ENCODE measurements at places on chromosomes 16 and 17.

- no peak for DNase-seq
These were observed 2.8 kb downstream of the USP22 start for GRCh38 chr17:21039839-21040575.

GRCh38 chr17:4870855-4871254, 28.5 kb upstream of the C17orf107 start:
- no peak for DNase-seq

GRCh38 chr17:48453447-48453846, 23.4 kb upstream of the SKAP1 start:
- no peak for DNase-seq

GRCh38 chr17:81959362-81960129, 1.4 kb downstream of the NOTUM start:
- DNase-seq: no peak

DNA sequence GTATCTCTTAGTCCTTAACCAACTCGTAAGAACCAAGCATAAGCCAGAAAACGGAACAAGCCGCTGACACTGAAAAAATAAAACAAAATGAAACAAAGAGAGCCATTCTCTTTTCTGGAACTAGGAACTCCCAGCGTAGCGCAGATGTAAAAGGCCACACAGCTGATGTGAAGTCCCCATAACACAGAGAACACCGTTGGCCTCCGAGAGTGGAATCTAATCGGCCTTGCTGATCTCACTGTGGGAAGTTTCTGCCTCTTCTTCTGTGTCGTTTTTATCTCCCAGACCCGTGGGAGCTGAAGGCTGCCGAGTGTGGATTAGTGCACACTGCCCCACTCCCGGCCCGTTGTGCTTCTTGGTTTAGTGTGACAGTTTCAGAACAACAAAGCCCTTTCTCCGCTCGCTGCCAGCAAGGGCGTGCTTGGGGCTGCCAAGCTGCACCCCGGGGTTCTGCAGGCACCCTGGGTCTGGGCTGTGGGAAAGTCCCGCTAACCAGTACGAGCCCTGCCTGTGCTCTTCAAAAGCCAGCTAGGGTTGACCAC, 21.7 kb downstream of the TTYH2 start:
- no peak for DNase-seq

- no peak for DNase-seq
These were observed 54.1 kb downstream of the HLF start for GRCh38 chr17:55318715-55319487.

- DNase-seq: no peak
These were observed 39.1 kb downstream of the NDEL1 start for GRCh38 chr17:8474826-8475225.

GRCh38 chr16:28202147-28202746, 9.5 kb downstream of the XPO6 start:
- DNase-seq: no peak

DNA sequence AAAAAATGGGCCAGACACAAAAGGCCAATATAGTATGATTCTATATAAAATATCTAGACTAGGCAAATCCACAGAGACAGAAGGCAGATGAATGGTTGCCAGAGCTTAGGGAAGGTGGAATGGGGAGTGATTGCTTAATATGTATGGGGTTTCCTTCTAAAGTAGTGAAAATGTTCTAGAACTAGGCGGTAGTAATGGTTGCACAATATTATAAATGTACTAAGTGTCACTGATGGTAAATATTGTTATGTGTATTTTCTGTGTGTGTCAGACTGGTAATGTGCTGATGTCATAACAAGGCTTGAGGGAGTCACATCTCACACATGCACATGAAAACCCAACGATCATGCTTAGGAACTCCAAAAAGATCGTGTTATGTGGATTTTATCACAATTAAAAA, 106.9 kb upstream of the SIAH1 start:
- DNase-seq: no peak

DNA sequence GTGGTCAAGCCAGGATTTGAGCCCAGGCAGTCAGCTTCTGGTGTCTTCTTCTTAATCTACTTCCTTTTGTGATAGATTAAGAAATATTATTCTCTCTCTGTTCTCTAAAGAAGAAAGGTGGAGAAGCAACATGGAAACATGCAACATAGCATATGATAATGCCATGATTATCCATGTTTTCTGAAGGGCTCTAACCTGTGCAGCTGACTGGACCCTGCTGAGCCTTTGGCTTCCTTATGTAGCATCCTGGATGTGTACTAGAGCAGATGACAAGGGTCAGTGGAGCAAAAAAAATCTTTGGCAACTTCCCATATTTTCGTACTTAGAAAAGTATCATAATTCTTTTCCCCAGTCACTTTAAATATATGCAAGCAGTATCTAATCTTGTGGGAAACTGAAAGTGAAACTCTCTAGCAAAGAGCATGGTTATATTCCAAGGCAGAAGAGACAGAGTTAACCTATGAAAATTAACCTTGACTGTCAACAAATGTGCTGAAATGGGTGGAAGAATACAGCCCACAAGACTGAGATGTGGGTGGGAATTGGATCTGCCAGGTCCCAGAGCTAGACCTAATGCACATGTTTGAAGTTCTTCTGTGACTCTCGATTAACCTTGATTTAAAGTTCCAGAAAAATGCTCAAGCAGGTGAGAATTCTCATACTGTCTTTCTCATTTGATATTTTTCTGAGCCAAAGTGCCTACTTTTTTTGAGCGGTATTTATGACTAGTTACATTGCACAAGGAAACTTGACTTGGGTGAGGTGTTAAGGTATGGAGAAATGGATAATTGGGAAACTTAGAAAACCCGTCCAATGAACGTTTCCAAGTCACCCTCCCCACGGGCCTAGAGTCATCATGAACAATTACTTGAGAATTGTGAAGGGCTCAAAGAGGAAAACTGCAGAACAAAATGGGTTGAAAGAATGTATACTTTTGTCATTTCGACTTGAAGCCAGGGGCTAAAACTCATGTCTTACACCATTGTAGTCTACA, 248.6 kb downstream of the FTO start:
- no peak for DNase-seq

DNA sequence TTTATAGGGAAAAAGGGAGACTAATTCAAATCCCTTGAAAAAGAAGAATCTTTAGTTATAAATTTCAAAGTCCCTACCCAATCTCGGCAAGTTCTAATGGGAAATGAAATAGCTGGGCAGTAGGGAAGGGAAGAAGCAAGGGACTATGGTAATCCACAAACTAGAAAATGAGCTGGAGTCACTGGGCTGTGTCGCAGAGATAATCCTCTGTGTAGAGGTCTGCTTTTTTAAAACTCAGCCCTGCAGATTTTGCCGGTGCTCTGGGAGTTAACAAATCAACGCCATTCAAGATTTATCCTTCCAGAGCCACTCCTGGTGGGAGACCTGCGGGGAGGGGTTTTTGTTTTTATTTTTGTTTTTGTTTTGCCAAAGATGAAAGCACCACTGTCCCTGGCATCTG, 20.8 kb downstream of the SNX11 start:
- DNase-seq: no peak

DNA sequence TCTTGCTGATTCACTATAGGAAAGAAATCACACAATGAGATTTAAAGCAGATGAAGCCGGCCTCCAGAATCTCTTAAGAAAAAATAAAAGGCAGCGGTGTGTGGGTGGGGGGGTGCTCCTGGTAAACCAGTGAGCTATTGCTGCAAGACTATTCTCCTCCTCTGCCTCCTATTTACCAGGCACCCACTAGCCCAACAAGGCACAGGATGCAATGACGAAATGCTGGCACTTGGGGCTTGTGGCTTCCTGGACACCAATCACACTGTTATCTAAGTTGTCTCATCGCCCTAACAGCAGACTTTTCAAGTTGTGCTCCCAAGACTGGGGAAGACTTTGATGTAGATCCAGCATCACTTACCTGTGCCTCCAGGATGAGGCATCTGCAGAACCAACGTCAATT, 50.2 kb upstream of the NDRG4 start:
- DNase-seq: no peak

DNA sequence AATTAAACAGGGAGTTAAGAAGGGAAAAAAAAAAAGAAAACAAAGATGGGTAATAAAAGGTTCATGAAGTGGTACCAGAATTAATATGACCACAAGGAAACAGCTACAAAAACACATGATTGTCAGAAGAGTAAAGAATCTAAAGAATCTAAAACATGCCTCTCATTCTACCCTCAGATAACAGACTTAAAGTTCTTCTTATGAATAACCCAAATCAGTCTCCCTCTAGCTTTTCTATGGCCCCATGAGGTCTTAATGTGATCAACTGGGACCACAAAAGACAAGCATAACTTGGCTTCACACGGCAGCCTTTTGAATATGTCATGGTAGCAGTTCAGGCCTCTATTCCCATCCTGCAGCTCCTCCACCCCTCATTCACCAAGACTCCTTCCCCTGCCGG, 6.9 kb downstream of the MYH10 start:
- DNase-seq: no peak

- no peak for DNase-seq
These were observed 22.5 kb upstream of the MEAK7 start for GRCh38 chr16:84526794-84527531.

GRCh38 chr16:87533061-87533460, 40.2 kb upstream of the ZCCHC14 start:
- no peak for DNase-seq

DNA sequence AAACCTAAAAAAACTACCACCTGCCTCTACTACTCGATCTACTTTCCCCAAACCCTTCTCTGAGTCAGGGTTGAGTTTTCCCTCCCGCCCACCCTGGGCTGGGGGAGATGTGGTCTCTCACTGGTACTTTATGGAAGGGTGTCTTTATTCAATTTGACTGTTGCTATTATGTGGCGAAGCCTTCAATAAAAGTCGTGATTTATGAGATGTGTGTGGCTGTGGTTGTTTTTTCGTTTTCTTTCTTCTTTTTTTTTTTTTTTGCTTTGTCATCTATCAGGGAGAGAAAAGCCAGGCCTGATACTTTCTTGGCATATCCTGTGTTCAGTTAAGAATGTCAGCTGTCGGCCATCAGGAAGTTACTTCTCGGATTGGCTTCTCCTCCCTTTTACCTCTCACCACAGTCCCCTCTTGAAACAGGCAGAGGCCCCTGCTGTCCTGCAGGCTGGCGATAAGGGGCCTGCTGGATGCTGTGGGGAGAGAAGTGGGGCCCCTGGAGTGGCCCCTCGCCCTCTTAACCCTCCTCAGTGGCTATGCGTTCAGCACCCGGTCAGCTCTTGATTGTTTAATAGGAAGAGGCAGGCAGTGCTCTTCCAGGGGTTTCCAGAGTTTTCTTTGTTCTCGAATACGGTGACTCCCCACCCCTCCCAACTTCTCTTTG, 123.0 kb downstream of the MSI2 start:
- DNase-seq: no peak

GRCh38 chr16:10339777-10340732, 45.8 kb upstream of the ATF7IP2 start:
- no peak for DNase-seq

DNA sequence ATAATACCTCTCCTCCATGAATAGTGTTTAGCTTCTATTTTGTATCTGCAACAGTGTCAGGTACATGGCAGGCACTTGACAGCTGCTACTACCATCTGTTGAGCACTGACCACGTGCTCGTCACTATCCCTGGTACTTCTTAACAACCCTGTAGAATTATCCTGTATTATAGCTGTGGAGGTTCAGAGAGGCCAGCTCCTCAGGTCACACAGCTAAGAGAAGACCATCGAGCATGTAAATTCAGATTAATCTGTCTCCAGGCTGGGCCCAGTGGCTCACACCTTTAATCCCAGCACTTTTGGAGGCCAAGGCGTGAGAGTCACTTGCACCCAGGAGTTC, 26.3 kb downstream of the WSB1 start:
- DNase-seq: no peak

DNA sequence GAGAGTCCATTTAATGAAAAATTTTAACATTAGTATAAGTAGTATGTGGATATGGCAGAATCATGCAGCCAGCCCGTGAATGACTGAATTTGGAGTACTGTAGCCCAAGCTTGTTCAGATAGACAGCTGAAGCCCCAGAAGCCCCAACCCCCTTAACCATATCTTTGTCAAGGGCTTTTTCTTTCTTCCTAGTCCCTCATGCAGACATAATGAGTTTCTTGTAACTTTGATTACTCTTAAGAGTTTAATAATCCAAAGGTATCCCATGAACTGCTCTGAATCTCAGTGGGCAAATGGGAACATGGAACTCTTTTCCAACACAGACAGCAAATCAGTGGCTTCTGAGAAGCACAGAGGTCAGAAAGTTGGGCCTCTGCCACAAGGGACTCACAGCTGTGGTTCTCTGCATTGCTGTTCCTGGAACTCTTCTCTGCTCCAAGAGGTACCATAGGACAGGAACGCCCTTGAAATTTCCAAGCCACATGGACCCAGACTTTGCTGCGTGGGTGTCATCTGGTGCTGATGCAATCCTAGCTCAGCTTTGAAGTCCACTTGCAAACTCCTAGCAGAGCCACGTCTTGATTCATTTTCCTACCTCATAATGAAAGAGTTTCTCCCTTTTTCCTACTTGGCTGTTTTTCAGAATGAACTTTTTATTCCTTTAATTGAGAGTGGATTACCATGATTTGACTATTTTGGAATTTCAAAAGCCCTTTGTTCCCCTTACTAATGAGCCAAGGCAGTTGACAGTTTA, 18.1 kb downstream of the LYRM1 start:
- no peak for DNase-seq

DNA sequence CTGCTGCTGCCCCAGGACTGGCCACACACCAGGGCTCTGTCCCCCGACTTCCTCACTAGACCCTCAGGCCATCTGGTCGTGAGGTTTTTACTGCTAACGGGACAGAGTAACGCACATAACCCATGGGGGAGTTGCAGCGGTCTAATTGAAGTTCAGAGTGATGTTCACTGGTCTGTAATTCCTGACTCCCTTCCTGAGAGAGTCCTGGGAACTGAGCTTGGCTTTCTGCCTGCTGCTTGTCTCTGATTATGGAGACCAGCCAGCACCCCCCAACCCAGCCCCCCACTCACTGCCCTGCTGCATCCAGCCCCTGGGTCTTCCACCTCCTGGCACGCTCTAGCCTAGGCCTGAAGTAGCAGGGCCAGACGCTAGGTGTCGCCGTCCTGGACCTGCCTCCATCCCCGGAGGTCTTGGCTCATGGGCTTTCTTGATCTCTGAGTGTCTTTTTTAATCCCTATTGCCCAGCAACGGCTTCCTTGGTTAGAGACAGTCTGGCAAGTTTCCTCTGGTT, 192.9 kb downstream of the CCDC182 start:
- DNase-seq: no peak

DNA sequence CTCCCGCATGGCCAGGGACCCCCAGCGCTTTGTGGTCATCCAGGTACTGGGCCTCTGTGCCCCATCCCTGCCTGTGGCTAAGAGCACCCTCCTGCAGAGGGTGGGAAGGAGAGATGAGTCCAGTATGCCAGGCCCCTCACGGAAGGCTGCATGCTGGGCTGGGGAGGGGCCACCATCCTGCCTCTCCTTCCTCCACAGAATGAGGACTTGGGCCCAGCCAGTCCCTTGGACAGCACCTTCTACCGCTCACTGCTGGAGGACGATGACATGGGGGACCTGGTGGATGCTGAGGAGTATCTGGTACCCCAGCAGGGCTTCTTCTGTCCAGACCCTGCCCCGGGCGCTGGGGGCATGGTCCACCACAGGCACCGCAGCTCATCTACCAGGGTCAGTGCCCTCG, 3.7 kb downstream of the MIEN1 start:
- no peak for DNase-seq

DNA sequence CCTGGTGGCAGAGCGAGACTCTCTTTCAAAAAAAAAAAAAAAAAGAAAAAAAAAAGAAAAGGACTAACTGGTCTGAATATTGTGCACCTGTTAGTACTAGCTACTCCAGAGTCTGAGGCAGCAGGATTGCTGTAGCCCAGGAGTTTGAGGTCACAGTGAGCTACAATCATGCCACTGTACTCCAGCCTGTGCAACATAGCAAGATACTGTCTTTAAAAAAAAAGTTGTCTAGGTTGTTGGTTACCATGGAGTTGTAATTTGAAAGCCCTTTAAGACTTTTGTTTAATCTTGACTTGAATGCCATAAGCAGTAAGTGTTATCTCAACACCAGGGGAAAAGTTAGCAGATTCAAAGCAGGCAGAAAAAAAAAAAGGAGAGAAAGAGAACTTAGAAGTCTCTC, 10.9 kb upstream of the C16orf54 start:
- DNase-seq: no peak
